ENCODE measurements at places on chromosomes 12 and 14. TPM values are rescaled to one million over a fixed set of nuclear protein-coding genes. Genes with fewer than 3 reads are reported as not detected.

Gene PLEKHH1
- total RNA-seq = 0.56 TPM

Gene RNU6-8
- not detected for total RNA-seq

Gene PPM1H
- 3.9 TPM for total RNA-seq

Gene ANKRD33
- under 0.01 TPM for total RNA-seq

Gene ASB2
- under 0.01 TPM for total RNA-seq

Gene LGR5
- 1.7 TPM for total RNA-seq

Gene RERG
- 1.1 TPM for total RNA-seq

Gene OAS1
- 2.8 TPM for total RNA-seq

Gene EIF2S3B
- 0.85 TPM for total RNA-seq

Gene SDSL
- 30.1 TPM for total RNA-seq

Gene PPP2R5E
- total RNA-seq = 15.5 TPM

Gene TAS2R30
- 4.2 TPM for total RNA-seq

Gene COX8C
- total RNA-seq = not detected

Gene LPAR5
- total RNA-seq = not detected

Gene OTUB2
- total RNA-seq = 2.0 TPM

Gene TBC1D30
- 0.85 TPM for total RNA-seq

Gene FAM90A1
- 0.28 TPM for total RNA-seq
